ENCODE measurements at places on chromosomes 5 and 9.

GRCh38 chr9:126123927-126124326, 202.7 kb upstream of the MVB12B start:
- DNase-seq = no peak

DNA sequence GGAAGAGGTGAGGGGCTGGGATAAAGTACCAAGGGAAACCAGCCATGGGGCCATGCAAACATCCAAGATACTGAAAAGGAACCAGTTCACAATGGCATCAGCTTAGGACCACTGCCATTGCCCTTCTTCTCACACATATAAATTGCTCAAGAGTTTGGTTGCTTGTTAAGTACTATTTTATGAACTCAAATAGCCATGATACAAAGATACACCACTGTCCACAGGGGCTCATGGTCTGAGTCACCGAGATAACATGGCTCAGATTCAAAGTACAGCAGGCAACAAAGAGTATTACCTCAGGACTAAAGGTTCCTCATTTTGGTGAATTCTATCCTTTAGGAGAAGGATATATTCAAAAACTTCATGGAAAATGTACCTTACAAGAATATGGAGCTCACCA, 55.6 kb downstream of the FANCC start:
- DNase-seq = no peak

GRCh38 chr5:180130291-180130869, 58.8 kb upstream of the RNF130 start:
- DNase-seq = no peak

GRCh38 chr5:134997015-134997414, 29.3 kb downstream of the CATSPER3 start:
- no peak for DNase-seq

DNA sequence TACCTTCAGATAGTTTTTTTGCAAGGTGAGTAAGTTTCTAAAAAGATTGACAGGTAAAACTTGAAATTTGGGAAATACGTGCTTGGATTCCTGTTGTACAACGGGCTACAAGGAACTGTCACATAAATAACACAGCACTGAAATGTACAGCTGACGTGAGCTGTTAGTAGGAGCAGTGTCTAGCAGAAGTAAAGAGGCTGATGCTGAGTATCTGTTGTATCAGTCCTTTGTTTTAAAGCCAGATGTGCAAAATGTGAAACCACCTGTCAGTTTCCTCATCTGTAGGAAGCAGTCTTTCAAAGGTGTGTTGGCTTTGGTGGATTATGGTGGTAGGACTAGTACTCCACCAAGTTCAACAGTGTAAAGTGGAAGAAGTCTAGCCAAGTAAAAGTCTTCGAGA, 122.3 kb downstream of the EFNA5 start:
- DNase-seq = no peak

DNA sequence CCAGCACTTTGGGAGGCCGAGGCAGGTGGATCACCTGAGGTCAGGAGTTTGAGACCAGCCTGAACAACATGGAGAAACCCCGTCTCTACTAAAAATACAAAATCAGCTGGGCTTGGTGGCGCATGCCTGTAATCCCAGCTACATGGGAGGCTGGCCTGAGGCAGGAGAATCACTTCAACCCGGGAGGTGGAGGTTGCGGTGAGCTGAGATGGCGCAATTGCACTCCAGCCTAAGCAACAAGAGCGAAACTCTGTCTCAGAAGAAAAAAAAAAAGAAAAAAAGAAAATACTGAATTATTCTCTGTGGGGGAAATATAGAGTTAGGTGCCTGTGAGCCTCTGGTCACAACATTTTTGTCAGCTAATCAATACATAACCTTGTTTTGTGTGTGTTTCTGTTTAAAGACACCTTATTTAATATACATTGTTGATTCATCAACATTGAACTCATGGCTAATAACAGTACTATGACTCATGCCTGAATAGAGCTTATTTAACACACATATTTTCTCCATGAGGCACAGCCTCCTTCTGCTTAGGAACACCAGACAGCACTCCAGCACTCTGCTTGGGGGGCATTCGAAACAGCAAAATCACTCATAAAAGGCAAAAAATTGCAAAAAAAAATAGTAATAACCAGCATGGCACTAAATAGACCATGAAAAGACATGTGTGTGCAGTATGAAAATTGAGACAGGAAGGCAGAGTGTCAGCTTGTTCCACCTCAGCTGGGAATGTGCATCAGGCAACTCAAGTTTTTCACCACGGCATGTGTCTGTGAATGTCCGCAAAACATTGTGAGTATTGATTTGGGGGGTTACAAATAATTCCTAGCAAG, at the start of gene IL31RA:
IL31RA (plus strand) TSS at position 519 of the 836 bp plus-strand sequence; CDS start at position 733, 214 bp downstream.
- no peak for DNase-seq

GRCh38 chr5:107607671-107608345, 62.9 kb downstream of the EFNA5 start:
- no peak for DNase-seq

- DNase-seq = no peak
Measured at GRCh38 chr5:162434281-162434680, 366.7 kb downstream of the GABRG2 start.

- DNase-seq = no peak
Measured at GRCh38 chr9:38018958-38019602, 49.9 kb downstream of the SHB start.

DNA sequence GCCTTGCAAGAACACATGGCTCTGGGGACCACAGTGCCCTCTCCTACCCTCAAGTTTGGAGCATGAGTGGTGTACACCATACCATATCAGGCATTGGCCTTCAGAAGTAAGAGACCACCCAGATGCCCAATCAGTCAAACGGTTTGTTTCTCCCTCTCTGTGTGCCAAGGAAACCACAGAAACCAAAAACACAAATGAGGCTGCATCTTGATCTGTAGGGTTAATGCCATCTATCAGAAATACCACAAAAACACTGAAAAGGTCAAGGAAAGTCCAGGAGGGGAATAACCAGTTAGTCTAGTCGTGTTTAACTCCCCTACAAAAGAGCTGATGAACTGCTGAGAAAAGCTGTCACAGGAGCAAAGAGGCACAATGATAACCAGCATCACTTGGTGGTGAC, 78.4 kb downstream of the INSYN2B start:
- no peak for DNase-seq

GRCh38 chr9:12980085-12980851, 205.4 kb downstream of the LURAP1L start:
- DNase-seq = no peak

DNA sequence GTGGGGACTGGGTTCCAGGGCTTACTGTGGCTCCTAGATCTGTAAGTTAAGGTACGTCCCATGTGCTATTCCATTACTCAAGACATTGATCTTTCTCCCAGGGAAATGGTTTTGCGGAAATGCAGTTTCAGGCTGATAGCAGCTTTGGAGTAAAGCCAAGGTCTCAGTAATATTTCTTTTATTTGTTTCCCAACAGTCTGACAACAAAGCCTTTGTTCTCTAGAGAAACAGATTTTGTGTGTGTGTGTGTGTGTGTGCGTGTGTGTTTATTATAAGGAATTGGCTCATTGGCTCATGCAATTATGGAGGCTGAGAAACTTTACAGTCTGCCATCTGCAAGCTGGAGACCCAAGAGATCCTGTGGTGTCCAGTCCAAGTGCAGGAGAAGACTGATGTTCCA, 12.1 kb upstream of the POC5 start:
- no peak for DNase-seq

DNA sequence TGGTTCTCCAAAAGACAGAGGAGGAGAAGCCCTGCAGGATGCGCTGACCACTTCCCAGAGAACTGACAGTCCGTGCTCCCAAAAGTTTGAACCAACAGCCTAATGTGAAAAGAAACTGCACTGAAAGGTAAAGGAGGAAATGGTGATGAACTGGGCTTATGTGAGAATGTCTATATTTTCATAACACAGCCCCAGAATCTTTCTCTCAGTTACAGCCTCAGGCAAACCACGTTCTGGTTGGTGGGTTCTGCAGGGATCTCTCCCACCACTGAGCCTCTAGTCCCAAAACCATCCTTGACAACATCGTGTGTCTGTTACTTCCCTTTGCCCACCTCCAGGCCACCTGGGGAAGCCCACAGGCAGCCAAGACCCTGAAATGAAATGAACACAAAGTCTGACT, 23.9 kb downstream of the SPARC start:
- DNase-seq = no peak

- DNase-seq = no peak
Measured at GRCh38 chr9:98391406-98391805, 136.0 kb upstream of the TBC1D2 start.

DNA sequence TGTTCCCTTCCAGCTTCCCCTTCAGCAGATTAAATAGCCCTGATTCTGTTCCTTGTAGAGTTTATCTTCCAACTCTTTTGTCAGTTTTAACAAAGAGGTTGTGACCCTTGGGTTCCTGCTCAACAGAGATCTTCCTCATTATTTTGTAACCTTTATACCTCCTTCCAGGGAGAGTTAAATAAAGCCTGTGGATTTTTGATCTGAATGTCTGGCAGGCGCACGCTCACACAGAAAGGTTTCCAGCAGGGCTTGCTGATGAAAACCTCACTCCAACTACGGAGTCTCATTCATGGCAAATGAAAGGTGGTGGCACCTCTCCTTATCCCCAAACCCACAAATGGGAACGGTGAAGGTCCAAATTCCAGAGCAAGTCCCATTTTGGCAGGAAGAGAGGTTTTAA, 129.0 kb downstream of the SREK1 start:
- DNase-seq = no peak

- DNase-seq = peak; percentile 1
Measured at GRCh38 chr5:1010181-1010510, 1.5 kb downstream of the NKD2 start.

DNA sequence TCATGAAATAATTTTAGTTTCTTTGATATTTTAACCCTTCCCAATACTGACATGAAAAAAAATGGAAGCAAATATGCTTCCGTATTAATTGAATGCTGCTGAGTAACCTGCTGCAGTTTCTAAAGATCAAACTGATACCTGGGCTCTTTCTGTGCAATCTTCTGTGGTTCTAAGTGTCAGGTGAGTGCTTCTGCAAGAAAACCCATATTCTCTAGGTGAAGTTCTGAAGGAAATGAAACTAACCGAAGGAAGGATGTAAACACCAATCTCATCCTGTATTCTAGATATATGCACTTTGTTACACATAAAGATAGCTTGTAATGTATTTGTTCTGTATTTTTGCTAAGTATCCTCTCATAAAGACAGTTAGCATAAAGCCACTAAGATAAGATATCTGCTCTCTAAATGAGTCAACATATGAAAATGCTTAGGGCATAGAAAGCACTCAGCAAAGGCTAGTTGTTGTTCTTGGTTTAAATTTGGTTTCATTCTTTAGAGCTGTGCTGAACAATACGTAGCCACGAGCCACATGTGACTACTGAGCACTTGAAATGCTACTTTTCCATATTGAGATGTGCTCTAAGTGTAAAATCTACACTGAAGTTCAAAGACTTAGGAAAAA, 52.0 kb downstream of the ITGA2 start:
- no peak for DNase-seq

DNA sequence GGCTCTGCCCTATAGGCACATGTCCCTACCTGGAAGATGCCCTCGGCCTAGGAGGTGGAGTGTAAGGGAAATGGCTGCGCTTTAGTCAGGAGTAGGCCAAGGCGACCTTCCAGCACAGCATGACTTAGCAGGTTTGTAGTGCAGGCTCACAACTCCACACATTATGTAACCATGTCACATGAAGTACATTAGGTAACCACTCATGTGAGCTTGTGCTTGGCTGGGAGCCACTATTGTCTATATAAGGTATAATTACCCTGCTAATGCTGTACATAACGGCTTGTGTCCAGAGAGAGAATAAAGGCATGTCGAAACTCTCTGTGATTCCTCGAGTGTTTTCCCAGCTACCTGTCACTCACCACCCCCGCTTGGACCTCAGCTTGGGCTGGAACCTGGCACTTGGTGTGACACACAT, 74.9 kb downstream of the CAMK4 start:
- no peak for DNase-seq

- no peak for DNase-seq
Measured at GRCh38 chr5:148248894-148249293, 10.6 kb downstream of the MARCOL start.

GRCh38 chr5:81417052-81417451, 23.1 kb upstream of the ACOT12 start:
- DNase-seq = no peak

DNA sequence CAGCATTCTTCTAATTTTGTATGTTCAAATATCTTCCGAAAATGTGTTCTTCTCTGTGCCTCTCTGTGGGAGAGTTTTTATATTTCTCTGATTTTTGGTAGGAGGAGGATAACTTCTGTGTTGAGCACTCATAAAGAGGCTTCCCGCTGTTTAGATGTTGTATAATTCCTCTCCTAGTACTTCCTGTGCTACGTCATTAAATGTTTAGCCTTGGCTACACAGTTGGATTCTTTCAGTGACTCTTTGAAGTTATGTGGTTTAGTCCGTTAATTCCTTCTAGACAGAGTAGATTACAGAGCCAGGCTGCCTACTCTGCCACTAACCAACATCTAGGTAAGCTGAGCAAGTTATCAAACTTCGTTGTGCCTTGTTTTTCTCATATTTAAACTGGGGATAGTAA, 302.6 kb downstream of the OSTF1 start:
- no peak for DNase-seq

DNA sequence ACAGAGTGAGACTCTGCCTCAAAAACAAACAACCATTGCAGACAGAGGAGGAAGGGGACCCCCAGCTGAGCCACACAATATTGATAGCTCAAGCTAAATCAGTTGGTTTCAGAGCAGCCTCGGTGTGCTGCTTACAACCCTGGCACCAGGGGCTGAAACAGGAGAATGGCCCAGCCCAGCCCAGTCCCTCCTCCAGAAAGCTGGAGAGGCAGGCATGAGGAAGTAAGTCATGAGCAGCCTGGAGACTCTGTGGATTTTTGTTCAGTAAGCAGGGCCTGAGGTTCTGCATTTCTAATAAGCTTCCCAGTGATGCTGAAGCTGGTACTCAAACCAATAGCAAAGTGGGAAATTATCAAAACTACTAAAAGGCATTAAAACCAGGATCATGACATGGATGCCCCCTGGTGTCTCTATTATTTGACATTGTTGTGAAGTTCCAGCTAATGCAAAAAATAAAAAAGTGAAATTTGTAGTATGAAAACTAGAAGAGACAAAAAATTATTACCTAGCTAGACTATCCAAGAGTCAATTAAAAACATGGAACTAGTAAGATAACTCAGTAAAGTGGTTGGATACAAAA, 14.2 kb downstream of the PRRT1B start:
- no peak for DNase-seq

DNA sequence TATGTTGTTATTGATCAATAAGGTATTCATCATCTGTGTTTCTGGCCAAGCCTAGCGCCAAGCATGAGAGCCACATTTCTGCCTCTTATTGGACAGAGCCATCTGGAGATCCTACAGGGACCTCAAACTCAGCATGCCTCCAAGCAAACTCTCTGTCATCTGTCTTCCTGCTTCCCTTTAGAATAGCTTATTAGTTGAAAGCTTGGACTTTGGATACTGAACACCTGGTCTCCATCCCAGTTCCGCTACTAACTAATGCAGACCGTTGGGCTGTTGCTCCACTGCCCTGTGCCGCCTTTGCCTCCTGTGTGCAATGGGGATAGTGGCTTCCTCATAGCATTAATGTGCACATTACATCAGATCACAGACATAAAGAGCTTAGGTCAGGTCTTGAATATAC, 65.5 kb downstream of the MAP1B start:
- DNase-seq = no peak

DNA sequence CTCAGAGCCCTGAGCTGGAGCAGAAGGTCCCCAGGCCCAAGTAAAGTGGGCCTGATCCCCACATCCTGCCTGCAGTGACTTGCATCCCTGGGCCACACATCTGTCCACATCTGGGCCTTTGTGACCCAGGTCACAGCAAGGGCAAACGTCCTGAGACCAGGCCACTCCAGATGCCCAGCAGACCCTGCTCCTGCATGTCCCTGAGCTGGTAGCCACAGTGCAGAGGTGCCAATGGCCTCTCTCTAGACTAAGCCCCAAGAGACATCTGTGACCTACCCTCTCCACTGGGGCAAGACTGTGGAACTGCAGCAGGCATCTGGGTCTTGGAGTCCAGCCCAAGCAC, 2.5 kb downstream of the FLT4 start:
- no peak for DNase-seq

Measured in T-helper 17 cell (primary cell).